ENCODE measurements at places on chromosomes 13 and 19.

DNA sequence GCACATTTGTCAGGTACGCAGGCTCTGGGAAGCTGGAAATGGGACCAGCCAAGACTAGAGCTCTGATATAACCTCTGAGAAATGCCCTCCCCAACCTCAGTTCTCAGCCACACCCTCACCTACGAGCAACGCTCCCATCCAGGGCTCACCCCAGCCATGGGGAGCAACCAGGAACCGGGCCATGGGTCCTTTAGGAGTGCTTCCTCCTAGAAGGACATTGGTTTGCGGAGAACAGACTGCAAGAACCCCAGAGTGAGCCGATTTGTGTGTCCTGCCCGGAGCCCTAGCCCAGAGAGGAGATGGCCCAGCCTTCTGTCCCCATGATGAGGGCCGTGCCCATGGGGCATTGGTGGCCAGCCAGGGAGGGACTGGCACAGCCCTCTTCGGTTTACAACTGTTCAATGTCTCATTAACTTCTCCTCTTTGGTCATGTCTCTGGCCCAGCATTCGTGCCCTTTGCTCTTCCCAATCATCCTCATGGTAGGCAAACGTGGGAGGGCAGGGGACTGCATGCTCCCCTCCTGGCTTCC lies 32.9 kb upstream of the IGSF23 start:
- DNase-seq = no peak

GRCh38 chr19:44644402-44645016 lies 799 bp downstream of the PVR start:
- no peak for DNase-seq

DNA sequence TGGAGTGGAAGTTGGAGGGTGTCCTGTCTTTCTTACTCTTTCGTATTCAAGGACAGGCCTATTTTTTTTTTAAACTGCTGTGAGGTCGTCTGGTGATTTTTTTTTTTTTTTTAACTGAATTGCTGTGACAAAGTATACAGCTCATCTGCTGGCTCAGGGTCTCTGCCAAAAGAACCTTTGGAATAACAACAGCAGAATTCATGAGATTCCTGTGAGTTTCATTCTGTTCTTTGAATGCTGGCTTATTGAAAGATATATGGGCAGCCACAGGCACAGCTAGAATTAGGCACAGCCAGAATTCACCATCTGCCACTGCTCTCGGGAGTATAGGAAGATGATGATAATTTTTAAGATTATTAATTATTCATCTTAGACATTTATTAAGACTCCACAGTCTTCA lies 21.4 kb upstream of the FRY start:
- DNase-seq = no peak

DNA sequence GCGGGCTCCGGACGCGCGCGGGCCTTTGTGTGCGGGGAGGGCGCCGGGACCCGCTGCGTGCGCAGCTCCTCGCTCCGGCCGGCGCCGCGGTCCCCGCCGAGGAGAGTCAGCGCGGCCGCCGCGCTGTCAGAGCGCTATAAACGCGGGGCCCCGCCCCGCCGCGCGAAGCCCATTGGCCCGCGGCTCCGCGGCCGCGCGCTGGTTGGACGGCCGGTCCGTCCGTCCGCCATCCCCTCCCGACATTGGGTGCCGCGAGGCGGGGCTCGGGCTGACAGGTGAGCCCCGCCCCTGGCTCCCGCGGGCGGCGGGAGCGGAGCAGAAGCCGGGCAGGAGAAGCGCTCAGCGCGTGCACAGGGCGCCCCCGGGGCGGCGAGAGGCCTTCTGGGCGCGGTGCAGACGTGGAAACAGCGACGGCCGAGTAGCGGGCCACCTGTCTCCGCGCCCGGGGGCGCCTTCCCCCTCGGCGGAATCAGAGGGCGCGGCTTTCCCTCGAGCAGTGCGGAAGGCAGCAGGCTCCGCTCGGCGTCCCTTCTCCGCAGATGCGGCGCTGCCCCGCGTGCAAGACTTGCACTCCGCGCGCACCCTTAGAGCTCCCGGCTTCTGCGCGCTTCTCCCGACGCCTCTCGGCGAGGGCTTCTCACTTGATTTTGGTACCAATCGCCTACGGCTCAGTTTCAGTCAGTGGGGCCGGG lies at the start of gene EFNB2:
TSS of gene EFNB2 (minus strand) at position 111 of the 692 bp plus-strand sequence. CDS start 698 bp downstream, outside the sequence.
- DNase-seq = no peak
